ENCODE measurements at places on chromosomes 7 and 10.

DNA sequence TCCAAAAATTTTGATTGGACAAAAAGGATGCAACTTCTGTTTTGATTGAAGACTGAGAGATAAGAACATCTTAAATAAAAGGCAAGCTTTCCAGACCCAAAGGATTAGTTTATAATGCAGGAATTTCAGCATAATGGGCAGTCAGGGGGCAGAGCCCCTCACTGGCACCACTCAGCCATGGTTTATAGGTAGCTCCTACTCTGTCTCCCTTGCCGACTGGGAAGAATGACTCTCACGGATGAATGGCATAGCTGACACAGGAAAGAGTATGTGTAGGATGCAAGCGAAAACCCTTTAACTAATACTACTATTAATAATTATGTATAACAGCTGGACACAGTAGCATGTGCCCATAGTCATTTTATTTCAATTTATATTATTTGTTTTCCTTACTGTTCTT, 53.3 kb downstream of the GALNT11 start:
- no peaks in the 10 kb centered on the region for H3K36me3 ChIP-seq
- no peak overlapping the region for H3K4me3 ChIP-seq
- peaks cover 14% of the 10 kb centered on the region for H3K4me1 ChIP-seq

DNA sequence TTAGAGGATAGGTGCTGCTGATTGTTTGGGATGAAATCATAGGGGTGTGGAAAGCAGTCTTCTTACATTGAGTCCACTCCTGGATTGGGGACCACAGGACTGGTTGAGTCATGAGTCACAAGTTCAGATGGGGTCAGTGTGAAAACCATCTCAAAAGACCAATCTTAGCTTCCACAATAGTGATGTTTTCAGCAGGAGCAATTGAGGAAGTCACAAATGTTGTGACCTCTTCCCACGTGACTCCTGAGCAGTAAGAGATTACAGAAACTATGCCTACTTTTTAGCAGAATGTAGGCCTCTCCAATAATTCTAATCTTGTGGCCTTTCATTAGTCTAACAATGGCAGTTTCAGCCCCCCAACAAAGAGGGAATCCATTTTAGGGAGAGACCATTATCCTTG, 256.9 kb upstream of the CDC14C start:
- H3K4me1 ChIP-seq = peaks cover 2% of the 10 kb centered on the region
- no peaks in the 10 kb centered on the region for H3K36me3 ChIP-seq
- no peak overlapping the region for H3K4me3 ChIP-seq
- DNase-seq = no peak
- H3K27ac ChIP-seq = no peak overlapping the region
- no peaks in the 10 kb centered on the region for H3K27me3 ChIP-seq

DNA sequence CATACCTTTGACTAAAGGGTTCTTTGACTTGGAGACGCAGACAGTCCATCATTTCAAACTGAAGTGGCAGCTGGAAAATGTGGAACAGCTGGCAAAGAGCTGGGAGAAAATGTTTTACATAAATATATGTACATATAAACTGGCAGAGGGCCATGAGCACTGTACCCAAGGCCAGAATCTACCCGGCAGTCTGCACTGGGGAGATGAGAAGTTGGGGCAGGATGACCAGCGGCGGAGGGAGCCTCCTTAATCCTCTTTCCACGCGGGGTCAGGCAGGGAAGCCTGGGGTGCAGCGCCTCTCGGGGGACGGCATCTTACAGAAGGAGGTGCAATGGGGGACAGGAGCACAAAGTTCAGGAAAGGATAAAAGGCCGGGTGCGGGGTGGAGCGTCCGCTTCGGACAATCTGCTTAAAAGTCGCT, 1.3 kb downstream of the GLI3 start:
- H3K4me3 ChIP-seq = peak overlapping the region; percentile 76
- H3K27me3 ChIP-seq = peaks cover 4% of the 10 kb centered on the region
- H3K4me1 ChIP-seq = no peaks in the 10 kb centered on the region
- H3K36me3 ChIP-seq = no peaks in the 10 kb centered on the region
- DNase-seq = no peak
- H3K27ac ChIP-seq = no peak overlapping the region

DNA sequence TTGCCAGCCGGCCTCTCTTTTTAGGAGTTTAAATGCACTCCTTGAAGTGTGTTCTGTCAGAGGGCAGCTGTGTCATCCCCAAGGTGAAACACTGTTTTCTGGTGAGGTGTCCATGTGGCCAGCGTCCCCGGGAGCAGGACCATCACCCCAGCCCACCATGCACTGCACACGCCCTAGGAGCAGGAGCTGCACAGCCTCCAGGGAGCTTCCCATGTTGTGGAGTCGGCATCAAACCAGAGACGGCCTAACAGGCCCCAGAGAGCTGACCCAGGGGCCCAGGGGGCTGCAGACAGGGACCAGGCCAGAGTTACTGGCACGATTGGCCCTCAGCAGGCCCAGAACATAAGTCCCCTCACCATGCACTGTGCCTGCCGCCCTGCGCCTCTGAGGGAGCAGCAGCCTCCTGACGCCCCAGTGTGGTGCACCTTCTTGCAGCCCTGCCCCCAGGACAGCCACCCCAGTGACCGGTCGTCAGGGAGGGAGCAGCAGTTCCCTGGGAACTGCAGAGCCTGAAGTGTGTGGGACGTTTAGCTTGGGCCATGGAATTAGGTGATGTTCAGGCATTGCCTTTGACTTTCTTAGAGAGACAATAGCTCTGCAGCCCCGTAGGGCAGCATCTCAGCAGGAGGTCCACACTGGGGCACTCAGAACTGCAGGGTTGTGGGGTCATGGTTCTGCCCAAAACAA, 97.9 kb downstream of the NKX6-2 start:
- no peaks in the 10 kb centered on the region for H3K4me1 ChIP-seq
- H3K4me3 ChIP-seq = no peak overlapping the region
- H3K36me3 ChIP-seq = no peaks in the 10 kb centered on the region
- DNase-seq = peak; percentile 9

DNA sequence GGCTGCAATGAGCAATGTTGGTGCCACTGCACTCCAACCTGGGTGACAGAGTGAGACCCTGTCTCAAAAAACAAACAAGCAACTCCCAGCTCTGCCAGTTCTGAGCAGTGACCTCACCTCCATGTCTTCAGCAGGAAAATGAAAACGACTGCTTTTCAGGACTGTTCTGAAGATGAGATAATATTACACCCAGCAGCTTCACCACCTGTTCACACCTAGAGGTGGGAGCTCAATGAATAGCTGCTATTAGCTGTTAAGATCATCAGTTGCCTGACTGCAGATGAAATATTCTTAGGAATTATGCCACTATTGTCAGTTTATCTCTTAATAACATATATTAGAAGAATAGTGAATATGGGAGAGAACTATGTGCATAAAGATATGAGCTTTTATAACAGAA, 48.4 kb upstream of the CYTH3 start:
- no peaks in the 10 kb centered on the region for H3K4me1 ChIP-seq
- no peaks in the 10 kb centered on the region for H3K27me3 ChIP-seq

- no peaks in the 10 kb centered on the region for H3K36me3 ChIP-seq
- H3K4me1 ChIP-seq = peaks cover 3% of the 10 kb centered on the region
- H3K27ac ChIP-seq = no peak overlapping the region
Observed at GRCh38 chr10:34791947-34792346, 23.1 kb downstream of the PARD3 start.

DNA sequence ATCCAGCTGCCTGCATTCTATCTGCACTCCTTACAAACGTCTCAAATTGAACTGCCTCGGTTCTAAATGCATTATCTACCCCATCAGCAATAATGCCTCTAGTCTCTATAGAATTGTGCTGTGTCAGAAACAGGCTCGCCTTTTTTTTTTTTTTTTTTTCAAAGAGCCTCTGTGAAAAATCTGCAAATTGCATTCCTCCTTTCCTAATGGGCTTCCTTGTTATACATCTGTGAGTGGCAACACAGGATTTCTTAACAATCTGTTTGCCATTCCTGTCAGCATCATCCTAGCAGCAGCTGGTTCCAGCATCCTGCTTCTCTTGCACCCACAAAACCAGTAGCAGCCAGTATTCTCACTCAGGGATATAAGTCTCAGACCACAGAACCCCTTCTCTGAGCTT, 413.5 kb upstream of the SEMA3D start:
- H3K27ac ChIP-seq = no peak overlapping the region
- H3K27me3 ChIP-seq = no peaks in the 10 kb centered on the region
- H3K4me3 ChIP-seq = no peak overlapping the region
- H3K36me3 ChIP-seq = no peaks in the 10 kb centered on the region

- peak; percentile 57 for DNase-seq
- no peak overlapping the region for H3K4me3 ChIP-seq
- peaks cover 3% of the 10 kb centered on the region for H3K4me1 ChIP-seq
Observed at GRCh38 chr10:51800725-51801424, 101.5 kb upstream of the CSTF2T start.

DNA sequence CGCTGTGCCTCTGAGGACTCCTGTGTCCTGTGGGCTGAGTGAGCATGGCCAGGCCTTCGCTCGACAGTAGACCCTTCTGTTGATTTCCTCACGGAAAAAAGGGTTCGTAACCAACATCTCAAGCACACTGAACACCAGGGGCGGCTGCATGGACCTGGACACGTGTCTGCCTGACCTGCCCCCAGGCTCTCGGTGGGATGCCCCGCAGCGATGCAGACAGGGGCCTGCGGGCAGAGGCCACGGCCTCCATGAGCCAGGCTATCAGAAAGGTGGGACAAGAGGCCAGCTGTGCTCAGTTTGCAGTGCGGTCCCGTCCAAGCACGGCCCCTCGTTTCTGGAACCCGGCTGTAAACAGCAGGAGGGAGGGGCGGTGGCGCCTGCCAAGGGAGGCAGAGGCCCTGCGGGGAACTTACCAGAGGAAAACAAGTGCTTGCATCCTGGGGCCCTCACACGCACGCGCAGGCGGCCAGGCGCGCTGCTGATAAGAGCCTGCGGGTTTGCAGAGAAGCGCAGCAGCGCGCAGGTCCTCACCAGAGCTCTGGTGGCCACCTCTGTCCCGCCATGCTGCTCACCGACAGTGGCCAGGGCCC, 10.6 kb downstream of the GPR146 start:
- DNase-seq = no peak
- H3K4me3 ChIP-seq = no peak overlapping the region
- H3K4me1 ChIP-seq = peaks cover 5% of the 10 kb centered on the region

GRCh38 chr10:61899663-61899996, 1.9 kb upstream of the ARID5B start:
- no peak overlapping the region for H3K4me3 ChIP-seq
- H3K4me1 ChIP-seq = peaks cover 5% of the 10 kb centered on the region
- H3K27ac ChIP-seq = no peak overlapping the region
- H3K36me3 ChIP-seq = no peaks in the 10 kb centered on the region

- H3K4me3 ChIP-seq = no peak overlapping the region
- no peaks in the 10 kb centered on the region for H3K27me3 ChIP-seq
- H3K4me1 ChIP-seq = no peaks in the 10 kb centered on the region
- DNase-seq = peak; percentile 4
- no peak overlapping the region for H3K27ac ChIP-seq
Observed at GRCh38 chr7:116899308-116899707, 36.9 kb downstream of the CAPZA2 start.

- H3K4me1 ChIP-seq = no peaks in the 10 kb centered on the region
- H3K4me3 ChIP-seq = peak overlapping the region; percentile 42
- H3K36me3 ChIP-seq = no peaks in the 10 kb centered on the region
- H3K27me3 ChIP-seq = no peaks in the 10 kb centered on the region
- no peak for DNase-seq
Observed at GRCh38 chr10:50740293-50740648, 535 bp downstream of the ASAH2B start.

GRCh38 chr10:14761372-14761771, 13.3 kb downstream of the FAM107B start:
- H3K27me3 ChIP-seq = no peaks in the 10 kb centered on the region
- H3K27ac ChIP-seq = no peak overlapping the region
- H3K4me3 ChIP-seq = no peak overlapping the region

DNA sequence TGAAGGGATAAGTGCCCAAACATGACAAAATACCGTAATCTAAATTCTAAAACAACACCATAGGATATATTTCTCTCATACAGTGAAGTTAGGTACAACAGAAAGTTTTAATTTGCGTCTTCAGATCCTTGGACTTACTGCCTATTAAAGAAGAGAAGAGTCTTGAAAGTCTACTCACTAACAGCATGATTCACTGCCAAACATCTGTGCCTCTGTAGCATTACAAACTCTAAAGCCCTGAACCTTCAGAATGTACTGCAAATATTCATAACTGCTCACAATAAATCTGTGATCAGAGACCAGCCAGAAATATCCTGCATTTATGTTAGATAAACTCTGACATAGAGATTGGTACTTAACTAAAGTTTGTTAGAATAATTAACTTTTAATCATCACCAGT, 365.3 kb downstream of the PARD3 start:
- H3K27me3 ChIP-seq = no peaks in the 10 kb centered on the region
- DNase-seq = no peak
- H3K4me3 ChIP-seq = no peak overlapping the region
- peaks cover 1% of the 10 kb centered on the region for H3K4me1 ChIP-seq
- H3K27ac ChIP-seq = no peak overlapping the region
- H3K36me3 ChIP-seq = no peaks in the 10 kb centered on the region

- no peak overlapping the region for H3K27ac ChIP-seq
- no peak for DNase-seq
- no peaks in the 10 kb centered on the region for H3K4me1 ChIP-seq
- H3K4me3 ChIP-seq = no peak overlapping the region
Observed at GRCh38 chr7:81330108-81330507, 411.3 kb upstream of the SEMA3C start.

DNA sequence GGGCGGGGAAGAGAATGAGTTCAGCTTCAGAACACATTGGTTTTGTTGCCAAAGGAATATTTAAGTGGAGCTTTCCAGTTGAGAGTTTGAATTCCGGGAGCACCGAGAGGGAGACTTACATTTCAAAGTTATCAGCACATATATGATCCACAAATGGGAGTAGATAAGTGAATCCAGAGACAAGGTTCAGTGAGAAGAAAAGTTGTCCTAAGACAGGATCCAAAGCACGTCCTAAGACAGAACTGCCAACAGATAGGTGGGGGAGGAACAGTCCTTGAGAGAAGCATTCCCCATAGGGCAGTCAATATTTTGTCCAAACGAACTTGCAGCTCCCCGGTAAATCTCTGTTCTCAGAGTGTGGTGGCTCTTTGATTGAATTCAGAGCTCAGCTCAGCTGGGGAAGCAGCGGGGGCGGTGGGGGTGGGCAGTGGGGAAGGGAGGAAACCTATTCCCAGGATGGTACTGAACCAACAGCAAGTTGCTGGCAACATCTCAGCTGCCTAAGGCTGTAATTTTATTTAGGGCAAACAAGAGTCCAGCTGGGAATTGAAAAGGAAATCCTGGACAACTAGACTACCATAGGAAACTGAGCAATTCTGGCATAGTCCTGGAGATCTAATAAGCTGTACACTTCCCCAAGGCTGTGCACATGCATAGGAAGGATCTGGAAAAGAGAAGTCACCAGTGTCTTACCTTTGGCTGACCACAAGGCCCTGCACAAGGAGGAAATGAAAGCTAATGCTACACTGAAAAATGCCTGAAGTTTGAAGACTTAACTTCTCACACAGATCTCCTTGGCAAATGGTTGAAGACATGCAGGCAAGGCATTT, 94.2 kb upstream of the CXCL12 start:
- DNase-seq = no peak
- no peak overlapping the region for H3K27ac ChIP-seq
- no peaks in the 10 kb centered on the region for H3K36me3 ChIP-seq

DNA sequence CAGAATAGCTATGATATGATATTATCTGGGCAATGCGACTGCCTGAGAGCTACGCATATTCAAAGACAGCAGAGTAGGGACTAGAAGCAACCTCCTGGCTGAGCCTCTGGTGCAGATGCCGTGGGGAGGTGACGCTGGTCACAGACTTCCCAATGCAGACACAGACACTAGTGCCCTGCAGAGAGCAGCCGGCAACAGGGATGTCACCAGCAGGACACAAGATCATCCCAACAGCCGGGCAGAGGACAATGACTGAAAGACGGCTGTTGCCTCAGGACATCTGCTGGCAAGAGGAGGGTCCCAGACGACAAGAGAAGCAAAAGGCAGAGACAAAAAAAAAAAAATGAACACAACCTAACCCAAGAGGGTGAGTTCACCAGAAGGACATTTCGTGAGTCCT, 104.6 kb downstream of the CALN1 start:
- H3K36me3 ChIP-seq = no peaks in the 10 kb centered on the region
- H3K27me3 ChIP-seq = no peaks in the 10 kb centered on the region
- H3K4me3 ChIP-seq = no peak overlapping the region
- H3K27ac ChIP-seq = no peak overlapping the region
- peak; percentile 16 for DNase-seq
- H3K4me1 ChIP-seq = no peaks in the 10 kb centered on the region
